ENCODE measurements at places on chromosomes 16 and 17.

GRCh38 chr16:2458887-2459646, 842 bp upstream of the TEDC2 start:
- no peak for DNase-seq
- peaks cover 28% of the 10 kb centered on the region for H3K36me3 ChIP-seq
- H3K27me3 ChIP-seq, result no peaks in the 10 kb centered on the region
- H3K4me3 ChIP-seq, result peak overlapping the region; percentile 73

DNA sequence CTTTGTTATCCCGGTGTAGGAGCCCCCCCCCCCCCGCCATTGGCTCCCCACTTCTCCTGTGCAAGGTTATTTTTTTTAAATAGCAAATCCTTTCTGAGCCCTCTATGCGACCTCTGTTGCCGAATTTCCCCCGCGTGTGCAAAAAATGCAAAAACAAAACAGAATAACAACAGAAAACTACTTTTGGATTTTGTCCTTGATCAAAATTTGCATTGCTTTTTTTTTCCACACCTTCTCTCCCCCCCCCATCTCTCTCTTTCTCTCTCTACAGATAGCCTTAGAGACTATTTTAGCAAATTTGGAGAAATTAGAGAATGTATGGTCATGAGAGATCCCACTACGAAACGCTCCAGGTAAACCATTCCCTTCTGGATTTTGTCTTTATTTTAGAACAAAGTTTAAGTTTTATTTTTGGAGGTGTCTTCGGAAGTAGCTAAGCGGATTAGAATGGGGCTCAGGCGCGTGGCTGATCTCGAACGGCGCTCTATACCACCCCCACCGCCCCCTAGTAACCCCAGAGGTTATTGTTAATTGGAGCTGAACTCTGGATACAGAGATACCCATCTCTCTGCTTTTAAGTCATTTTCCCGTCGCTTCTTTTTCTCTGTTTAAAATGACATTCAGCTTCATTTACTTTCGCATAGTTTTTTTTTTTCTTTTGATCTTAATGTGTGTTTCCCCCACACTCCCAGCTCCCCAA, 1.0 kb downstream of the MSI2 start:
- peaks cover 63% of the 10 kb centered on the region for H3K4me1 ChIP-seq
- H3K4me3 ChIP-seq, result peak overlapping the region; percentile 94
- peaks cover 19% of the 10 kb centered on the region for H3K27me3 ChIP-seq
- peaks cover 41% of the 10 kb centered on the region for H3K36me3 ChIP-seq

DNA sequence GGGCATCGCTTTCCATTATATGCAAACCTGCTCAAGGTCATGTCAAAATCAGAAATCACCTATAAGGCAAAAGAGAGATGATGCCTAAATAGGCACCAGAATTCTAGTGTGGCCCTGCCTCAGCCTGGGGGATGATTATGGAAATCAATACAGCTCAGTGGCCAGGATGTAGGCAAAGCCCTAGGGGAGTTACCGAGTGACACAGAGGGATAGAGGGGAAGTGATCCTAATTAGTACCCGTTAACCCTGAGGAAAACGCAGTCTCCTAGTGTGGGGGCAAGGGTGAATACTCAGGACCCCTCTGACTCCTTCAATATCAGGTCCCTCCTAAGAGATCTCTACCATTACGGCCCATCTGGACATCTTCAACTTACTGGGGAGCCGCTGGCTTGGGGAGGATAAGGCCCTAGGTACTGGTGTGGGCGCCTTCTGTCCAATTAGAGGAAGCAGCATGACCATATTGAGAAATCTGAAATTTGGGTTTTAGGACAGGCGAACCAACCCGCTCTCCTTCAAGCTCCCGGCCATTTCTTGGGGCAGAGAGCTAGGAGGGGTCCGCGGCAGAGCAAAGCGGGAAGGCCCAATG, 725 bp downstream of the NT5C3B start:
- peaks cover 34% of the 10 kb centered on the region for H3K27me3 ChIP-seq
- H3K36me3 ChIP-seq, result peaks cover 7% of the 10 kb centered on the region
- no peak overlapping the region for H3K27ac ChIP-seq
- DNase-seq, result no peak

DNA sequence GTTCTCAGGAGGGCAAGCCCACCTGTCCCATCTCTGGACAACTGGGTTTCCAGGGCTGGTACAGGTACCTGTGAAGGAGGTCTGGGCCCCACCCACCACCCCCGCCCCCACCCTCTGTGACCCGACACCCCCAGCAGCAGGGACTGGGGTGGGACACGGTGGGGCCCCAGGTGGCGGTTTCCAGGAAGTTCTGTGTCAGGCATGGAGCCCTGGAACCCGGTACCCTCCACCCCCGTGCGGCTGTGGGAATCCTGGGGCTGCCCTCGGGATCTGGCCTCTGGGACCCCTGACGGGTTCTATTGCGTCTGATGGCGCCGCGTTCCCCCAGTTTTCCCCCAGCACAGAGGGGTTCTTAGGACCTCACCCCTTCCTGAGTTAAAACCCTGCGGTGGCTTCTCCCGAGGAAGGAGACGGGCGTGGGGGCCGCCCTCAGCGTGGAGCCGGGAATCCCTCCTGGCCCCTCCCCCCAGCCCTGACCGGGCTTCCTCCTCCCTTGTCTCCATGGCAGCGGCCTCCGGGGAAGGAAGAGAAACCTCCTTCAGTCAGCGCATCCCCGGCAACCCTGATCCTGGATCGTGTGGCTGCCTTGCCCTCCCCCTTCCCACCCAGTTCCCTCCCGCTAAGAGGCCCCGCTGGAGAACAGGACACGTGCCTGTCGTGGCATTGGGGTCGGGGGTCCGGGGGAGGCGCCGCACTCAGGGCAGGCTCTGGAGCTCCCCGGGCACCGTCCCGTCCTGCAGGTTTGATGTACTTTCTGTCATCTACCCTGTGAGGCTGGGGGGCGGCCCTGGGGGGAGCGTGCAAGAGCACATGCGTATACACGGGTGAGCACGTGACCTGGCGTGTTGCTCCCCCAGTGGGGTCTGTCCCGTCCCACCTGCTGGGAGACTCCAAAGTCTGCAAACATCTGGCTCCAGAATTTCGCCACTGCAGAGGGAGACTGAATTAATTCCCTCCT, 30.3 kb downstream of the CACNA1H start:
- H3K36me3 ChIP-seq, result no peaks in the 10 kb centered on the region
- H3K27me3 ChIP-seq, result no peaks in the 10 kb centered on the region
- no peak overlapping the region for H3K27ac ChIP-seq
- H3K4me3 ChIP-seq, result no peak overlapping the region

DNA sequence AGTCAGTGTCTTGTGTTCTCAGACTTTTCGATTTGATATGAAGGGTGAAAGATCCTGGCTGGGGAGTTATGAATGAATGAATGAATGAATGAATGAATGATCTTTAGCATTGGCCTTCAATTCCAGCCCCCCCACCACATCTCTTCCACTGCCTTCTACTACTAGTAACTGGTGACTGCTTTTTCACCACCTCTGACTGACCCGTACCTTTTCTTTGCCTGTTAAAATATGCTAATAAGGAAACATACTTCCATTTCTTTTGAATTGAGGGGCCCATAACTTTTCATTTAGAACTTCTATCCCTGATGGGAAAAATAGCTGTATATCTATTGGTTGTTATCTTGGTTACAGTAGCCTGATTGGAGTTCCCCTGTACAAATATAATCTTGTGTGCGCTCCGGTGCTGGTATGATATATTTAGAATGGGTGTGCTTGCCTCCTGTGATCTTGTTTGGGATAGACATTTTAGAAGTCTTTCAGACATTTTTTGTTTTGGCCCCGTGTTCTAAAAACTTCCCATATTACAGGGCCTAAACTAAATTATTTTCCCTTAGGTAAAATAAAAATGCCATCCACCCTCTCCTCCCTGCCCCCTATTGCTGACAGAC, 3.4 kb downstream of the LYRM1 start:
- peaks cover 45% of the 10 kb centered on the region for H3K36me3 ChIP-seq
- no peaks in the 10 kb centered on the region for H3K27me3 ChIP-seq
- peak overlapping the region; percentile 74 for H3K27ac ChIP-seq
- H3K4me3 ChIP-seq, result peak overlapping the region; percentile 17

- H3K27me3 ChIP-seq, result peaks cover 3% of the 10 kb centered on the region
- H3K36me3 ChIP-seq, result no peaks in the 10 kb centered on the region
- H3K4me1 ChIP-seq, result no peaks in the 10 kb centered on the region
- no peak for DNase-seq
- H3K27ac ChIP-seq, result no peak overlapping the region
Measured at GRCh38 chr17:72656130-72656763, 436.2 kb downstream of the SLC39A11 start.
